Kidney epithelial cell (primary cell): ENCODE measurements at places on chromosomes 12 and 14.

- no peak for DNase-seq
These were observed 9.0 kb downstream of the HPD start for GRCh38 chr12:121849665-121850064.

GRCh38 chr14:64910847-64911495, 3.3 kb upstream of the CHURC1 start:
- DNase-seq: no peak

DNA sequence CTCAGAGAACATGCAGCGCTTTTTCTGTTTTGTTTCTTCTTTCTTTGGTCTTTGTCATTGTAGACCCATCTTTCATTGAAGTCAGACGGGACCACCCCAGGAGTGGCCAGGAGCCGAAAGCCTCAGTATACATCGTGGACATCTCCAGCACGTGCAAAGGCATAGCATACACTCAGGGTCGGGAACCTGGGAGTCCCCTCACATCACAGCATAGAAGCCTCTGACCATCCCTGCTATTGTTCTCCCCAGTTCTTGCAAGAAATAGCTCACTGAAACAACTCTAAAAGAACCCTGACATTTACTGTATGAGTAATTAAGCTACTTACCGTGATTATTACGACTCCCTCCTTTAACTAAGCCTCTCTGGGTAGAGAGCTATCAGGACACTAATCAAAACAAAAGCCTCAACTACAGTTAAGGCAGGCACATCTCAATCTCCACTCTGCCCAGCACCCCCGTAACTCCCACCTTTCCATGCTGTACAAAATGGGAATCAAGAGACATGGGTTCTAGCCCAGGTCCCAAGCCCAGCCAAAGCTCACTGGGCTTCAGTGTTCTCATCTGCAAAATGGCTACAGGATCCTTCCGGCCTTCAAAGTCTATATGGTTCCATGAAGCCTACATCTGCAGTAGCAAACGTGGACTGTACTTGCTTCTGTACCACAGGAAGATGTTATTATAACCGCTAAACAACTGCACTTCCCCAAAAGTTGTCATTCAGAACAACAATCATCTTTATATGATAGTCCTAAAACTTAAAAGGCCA, 6.7 kb downstream of the CCDC88C start:
- DNase-seq: no peak

- no peak for DNase-seq
These were observed 8.7 kb upstream of the PLEKHA5 start for GRCh38 chr12:19120795-19121194.

DNA sequence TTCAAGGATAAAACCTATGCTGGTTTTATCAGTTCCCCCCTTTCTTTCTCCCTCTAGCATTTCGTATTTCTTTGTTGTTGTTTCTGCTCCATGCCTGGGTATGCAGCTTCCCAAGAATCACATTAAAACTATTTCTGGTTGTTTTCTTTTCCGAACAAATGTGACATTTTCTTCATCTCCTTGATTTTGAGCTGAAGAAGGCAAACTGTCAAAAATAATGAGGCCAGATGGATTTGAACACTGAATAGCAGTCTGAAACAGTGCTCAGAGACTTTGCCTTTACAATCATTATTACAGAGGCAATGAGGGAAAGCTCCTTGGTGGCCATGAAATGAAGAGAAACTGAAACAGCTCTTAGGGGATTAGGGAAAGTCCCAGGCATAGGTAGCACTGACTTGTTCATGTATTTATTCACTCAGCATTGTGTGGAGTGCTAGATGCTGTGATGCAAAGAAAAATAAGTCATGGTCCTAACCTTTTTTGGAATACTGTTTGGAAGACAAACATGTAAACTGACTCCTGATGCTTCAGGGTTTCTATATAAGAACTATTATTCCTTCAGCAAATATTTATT, 319.5 kb downstream of the FUT8 start:
- DNase-seq: no peak

GRCh38 chr12:64400041-64400440, 4.2 kb upstream of the XPOT start:
- no peak for DNase-seq

- no peak for DNase-seq
These were observed 209.5 kb downstream of the ANO6 start for GRCh38 chr12:45425426-45425825.

DNA sequence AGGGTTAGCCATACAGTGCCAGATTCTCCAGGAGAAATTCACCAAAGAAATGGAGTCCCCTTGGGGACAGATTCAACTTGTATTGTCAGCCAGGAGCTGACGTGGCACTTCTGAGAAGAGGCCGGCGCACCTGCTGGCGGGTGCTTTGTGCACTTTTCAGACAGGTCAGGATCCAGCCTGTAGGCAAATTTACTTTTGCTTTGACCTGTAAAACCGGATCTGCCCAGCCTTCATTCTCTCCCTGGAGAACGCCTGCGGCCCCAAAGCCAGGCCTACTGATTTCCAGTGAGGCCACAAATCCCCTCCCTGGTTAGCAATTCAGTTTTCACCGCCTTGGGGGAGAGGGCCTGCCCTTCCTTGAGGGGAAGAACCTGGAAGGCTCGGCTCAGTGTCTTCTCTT, 17.4 kb downstream of the P2RX4 start:
- no peak for DNase-seq

- peak; percentile 23 for DNase-seq
These were observed 85.8 kb downstream of the ATP23 start for GRCh38 chr12:58026897-58027891.

- no peak for DNase-seq
These were observed 39.0 kb upstream of the SFSWAP start for GRCh38 chr12:131671871-131672270.

GRCh38 chr12:85280984-85281630, 1.1 kb downstream of the ALX1 start:
- DNase-seq: no peak

DNA sequence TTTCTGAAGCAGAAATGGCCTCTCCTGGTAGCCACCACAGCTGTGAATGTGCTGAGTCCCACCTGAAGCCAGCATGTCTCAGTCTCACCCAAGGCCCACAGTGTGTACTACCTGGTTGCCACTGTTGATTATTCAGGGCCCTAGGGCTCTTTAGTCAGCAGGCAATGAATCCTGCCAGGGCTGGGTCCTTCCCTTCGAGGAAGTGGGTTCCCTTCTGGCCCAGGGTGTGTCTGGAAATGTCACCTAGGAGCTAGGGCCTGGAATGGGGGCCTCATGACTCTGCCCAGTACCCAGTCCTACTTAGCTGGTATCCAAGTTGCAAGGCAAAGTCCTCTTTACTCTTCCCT, 207.4 kb downstream of the SYNE2 start:
- no peak for DNase-seq

- DNase-seq: no peak
These were observed 45.1 kb upstream of the KCNA1 start for GRCh38 chr12:4864575-4864974.

- DNase-seq: no peak
These were observed 61.7 kb downstream of the DGLUCY start for GRCh38 chr14:91175291-91176201.

DNA sequence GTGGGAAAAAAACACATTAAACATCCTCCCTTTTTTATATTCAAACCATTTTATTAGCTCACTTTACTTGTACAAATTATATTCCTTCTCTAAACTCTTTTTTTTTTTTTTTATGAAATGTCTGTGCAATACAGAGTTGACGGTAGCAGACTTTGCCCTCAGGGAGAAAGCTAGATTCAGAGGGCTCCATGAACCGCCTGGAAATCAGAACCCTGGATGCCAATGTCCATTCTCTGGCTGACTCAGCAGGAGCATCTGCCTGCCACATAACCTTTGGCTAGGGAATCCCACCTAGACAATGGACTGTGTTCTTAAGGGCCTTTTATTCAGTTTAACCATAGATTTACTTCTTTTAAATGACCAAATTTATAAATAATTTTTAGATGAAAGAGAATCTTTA, 467.0 kb downstream of the MDGA2 start:
- DNase-seq: no peak

DNA sequence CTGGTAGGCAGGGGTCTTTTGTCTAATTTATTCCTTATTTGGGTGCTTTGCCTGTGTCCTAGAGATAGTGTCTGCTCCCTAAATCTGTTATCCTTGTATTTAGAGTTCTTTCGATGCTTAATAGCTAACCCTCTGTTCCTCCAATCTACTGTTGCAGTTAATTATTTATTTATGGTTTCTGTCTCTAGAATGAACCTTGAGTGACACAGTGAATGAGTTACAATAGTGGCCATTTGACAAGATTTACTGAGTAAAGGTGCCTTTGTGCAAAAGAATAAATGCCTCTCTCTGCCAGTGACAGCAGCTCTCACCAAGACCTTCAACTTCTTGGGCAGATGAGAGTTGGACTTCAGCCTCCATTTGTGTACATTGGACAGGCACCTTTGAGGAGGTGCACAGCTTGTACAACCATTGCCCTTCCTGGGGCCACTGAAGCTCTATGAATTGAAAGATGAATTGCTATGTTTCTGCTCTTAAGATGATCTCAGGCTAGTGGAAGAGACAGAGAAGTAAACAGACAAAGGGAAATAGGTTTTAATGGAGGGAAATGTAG, 165.9 kb downstream of the DERA start:
- DNase-seq: no peak

DNA sequence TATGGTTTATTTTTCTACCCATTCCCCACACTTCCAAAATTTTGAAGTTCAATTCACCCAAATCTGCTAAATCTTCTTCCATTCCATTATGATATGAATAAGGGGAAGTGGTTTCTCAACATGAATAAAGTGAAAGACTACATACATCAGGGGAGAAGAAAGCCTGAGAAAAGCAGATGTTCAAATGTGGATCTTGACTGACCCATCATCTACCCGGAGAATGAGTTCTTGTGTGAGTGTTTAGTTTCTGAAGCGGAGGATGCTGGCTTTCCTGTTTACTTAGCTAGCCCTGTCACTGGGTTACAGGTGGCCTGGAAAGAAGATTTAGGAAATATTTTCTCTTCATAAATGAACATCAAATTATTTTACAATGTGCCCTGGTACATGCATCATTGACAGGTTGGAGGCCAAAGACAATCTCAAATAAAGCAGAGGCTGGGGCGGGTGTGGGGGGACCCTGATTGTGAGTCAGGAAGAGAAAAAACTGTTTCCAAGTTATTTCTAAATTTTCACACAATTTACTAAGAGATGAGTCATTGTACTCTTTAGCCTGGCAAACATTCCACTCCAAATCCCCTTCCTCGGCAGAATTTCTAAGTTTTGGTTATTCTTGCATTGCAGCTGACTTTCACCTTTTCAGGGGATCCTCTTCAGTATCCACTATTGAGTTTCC, 135.6 kb downstream of the SLC25A21 start:
- DNase-seq: no peak

DNA sequence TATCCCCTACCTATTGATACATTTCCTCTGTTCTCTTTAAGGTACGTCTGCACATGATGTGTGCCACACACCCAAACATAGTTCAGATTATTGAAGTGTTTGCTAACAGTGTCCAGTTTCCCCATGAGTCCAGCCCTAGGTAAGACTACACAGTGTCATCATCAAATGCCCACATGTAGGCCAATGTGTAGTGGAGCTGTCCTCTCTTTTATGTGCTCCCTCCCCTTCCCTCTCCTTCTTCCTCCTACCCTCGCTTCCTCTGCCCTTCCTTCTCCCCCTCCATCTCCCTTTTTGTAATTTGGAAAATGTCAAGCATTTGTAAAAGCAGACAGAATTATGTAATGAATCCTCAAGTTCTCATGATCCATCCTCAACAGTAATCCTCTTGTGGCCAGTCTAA, 25.5 kb downstream of the MAPKAPK5 start:
- no peak for DNase-seq

DNA sequence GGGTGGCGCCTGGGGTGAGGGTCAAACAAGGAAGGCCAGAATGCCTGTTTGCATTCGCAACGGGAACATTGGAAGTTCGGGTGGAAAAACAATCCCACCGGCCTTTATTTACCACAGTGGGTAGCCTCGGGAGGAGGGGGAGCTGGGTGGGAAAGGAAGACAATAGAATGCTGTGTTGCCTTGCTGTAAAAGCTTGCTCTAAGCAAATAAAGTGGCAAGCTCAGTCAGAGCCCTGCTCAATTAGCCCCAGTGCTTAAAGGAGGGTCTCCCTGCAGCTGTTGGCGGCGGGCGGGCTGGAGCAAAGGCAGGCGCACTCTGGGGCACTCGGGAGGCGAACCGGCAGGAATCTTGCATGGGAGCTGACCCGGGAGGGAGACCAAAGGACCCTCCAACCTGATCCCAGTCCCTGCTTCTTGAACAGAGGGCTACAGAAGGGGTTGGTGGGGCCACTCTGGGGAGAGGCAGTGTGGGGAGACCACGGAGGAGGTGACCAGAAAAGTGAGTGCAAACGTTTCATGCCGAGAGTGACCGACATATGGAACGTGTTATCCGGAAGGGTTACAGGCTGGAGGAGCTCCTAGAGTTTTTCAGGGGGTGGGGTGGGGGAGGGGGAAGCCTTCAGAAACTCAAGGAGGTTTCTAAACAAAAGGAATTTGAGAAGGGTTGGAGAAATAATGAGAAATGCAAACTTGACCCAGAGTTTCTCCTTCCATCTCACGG, 48.5 kb downstream of the NTF3 start:
- no peak for DNase-seq

- no peak for DNase-seq
These were observed 379.1 kb downstream of the TMEM121 start for GRCh38 chr14:105905456-105905855.
